ENCODE measurements at places on chromosomes 12 and 14.

DNA sequence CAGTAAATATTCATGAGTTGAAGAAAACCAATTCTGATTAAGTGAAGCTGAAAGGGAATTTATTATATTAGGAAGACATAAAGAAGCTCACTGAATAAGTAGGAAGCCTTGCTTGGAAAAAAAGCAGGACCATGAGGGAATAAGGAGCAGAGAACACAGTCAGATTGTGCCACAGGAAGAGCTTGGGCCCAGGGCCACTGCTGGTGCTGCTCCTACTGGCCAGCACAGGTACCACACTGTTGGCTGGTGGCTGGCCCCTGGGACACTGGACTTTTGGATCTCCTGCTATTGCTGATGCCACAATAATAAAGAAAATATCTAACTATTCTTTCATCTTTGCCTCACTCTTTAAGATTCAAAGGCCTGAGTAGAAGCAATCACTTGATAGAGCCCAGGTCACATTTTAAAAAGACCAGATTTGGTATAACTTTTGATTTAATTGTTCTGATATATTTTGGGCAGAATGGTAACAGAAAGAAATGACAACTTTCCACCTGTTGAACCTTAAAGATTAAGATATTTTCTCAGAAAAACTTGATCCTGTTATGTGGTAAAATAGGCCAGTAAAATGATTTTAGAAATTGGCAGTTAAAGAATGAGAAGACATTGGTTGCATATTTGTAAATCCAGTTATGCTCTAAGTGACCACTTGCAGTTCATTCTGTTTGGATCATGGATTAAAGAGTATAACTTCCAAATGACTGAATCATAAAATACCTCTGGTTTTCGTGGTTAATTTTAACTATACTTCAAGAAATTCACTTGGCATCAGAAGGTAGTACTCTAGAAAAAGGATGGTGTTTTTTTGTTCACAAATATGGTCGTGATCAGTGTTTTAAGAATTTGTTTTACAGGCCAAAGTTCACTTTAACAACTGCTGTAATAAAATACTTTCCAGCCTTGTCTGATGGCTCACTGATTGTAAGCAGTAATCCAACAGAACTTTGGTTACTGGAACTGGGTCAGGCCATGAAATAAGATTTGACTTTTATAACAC lies 68.3 kb downstream of the DERA start:
- DNase-seq = no peak

DNA sequence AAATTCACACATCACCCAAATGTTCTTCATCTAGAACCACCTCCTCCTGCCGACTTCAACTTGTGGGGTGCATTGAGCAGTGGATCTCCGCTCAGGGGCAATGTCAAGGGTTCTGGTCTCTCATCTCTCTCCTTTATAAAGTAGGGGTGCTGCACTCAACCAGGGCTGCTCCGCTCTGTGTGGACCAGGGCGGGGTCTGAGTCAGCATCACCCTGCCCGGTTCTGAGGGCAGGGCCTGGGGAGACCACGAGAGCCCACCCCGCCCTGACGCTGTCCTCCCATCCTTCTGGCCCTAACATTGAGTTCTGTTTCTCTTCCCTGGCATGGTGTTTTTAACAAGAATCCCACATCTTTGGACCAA lies 311.6 kb upstream of the DIO3 start:
- no peak for DNase-seq

GRCh38 chr12:46983959-46984841 lies 95.2 kb upstream of the PCED1B start:
- no peak for DNase-seq

DNA sequence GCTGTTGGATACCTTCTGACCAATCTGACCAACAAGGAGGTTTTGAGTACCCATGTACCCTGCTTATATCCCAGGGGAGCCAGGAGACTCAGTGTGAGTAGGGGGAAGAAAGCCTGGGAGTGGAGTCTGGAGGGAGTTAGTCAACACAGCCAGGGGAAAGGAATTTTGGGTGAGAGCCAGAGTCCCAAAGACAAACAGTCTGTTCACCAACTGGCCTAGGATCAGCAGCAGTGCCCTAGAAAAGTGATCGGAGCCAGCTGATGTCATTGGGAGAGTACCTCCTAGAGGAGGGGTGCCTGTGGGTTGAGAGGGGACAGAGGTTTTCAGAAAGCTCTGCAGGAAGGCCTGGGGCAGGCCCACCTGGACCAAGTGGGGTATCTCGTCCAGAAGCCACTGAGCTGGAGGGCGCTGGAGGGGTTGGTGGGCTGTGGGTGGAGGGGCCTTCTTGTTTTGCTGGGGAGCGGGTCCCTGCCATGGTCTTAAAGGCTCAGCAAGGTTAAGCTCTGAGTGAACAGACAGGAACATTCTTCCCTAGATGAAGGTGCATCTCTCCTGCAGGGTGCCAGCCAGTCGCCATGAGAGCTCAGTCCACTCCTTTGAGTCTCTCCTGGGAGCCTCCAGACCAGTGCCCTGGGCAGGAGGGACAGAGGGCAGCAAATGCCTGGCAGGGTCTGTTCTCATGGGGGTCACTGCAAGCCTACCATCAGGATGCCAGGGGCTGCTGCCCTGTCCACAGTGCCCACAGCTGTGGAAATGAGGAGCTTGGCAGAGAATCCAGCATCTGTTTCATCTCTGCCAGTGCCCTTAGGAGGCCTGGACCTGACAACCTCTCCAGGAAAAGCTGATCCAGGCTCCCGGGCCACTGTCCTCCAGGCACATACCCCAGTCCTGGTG lies 63.6 kb downstream of the CHGA start:
- no peak for DNase-seq

DNA sequence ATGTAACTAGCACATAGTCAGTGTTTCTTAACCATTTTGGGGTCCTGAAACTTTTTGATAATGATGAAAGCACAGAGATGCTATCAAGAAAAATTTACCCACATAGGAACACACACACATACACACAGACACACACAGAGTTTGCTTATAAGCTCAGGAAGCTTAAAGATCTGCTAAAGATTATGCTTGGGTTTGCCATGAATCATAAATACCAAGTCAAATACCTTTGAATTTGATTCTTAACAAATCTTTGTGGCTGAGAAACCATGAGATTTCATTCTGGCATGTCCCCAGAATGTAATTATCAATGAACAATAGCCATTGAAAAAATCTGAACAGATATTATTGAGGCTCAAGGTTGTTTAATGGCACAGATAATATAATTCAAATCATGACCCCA lies 89.2 kb downstream of the NTS start:
- no peak for DNase-seq

DNA sequence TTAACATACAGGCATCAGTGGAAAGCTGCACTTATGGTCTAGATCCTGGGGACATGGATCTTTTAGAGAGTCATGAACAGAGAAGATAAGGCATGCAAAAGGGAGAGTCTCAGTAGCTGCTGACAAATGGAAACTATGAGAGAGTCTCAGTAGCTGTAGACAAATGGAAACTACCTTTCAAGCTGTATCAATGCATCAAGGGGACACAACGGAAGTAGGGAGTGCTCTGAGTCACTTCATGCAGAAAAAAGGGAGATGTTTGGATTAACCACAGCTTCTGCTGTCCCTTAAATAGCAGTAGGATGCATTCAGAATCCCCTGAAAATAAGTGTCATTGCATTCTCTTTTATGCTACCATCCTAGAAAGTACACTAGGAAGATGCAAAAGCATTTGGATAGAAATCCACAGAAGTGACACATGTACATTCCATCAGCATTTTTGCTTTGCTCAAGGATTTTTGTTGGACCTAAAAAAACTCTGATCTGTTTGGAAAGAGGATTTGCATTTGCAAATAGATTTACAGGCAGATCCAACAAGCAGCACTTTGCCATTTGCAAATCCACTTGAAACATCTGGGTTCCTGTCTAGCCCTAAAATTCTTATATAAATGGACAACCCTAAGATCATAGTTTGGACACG lies 227.5 kb upstream of the LMO3 start:
- DNase-seq = no peak

DNA sequence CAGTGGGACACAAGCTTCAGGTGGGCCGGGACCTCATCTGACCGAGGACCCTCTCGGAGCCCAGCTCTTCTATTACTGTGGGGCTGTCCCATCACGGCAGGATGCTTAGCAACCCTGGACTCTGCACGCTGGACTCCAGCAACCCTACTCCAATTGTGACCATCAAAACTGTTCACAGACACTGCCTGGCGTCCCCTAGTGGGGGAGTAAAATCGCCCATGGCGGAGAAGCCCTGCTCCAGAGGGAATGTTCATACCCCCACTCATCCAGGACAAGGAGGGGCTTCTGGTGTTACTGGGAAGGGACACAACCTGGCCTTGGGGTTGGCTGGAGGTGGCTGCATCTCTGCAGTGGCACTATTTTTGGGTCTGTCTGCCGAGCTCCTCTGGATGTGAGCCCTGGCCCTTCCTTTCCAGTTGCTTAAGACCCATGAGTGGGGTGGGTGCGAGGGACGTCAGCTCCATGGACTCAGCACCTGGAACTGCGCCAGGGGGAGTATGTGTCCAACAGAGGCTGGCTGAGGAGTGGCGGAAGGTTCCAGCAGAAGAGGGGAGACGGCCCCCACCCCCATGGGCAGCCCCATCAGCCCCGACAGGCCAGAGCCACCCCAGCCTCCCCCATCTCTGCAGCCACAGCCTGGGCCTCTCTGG lies 103.8 kb downstream of the RFLNA start:
- no peak for DNase-seq

DNA sequence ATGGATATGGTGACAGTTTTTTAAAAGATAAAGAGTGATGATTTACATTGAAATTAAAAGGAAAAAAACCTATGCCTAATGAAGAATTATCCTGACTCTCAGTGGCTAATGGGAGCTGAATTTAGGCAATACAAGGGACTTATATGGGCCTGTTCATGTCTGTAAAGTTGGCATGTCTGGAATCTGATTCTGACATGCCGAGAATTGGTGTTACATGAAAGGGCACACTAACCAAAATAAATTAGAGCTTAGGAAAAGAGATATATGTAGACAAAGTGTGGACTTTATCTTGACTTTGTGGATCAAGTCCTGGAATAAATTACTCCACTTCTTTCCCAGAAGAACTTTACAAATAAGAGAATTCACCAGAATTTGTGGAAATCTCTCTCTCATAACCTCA lies 1.1 kb downstream of the TDG start:
- DNase-seq = no peak

DNA sequence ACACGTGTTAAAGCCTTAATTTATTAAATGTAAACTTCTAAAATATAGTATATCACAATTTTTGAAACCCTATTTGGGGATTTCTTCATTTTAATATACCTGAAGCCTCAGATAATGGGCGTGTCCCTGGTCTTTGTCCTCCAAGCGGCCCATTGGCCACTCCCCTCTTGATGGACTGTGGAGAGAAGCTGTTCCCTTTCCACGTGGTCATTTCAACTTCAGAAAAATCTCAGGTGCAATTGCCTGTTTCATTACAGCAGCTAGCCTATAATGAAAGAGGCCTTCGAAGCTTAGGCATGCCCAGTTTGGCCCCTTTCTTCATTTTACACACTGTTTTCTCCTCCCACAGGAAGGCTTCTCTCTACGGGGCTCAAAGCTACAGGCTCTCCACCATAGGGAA lies 131.4 kb upstream of the ARHGAP5 start:
- DNase-seq = no peak

DNA sequence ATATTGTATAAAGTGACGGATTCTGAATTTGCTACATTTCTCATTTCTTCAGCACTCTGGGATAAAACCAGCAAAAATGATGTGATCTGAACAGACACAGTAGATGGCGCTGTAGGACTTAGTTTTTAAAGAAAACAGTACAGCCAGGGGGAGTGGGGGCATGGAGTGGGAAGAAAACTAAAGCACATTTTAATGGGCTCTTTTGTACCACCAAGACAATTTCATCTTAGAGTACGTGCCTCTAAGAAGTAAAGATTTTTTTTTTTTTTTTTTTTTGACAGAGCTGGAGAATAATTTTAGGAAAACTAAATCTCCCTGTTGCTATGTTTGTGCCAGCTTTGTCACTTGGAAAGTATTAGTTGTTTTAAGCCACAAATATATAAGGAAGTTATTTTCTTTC lies 124.4 kb downstream of the RAD51B start:
- DNase-seq = no peak

DNA sequence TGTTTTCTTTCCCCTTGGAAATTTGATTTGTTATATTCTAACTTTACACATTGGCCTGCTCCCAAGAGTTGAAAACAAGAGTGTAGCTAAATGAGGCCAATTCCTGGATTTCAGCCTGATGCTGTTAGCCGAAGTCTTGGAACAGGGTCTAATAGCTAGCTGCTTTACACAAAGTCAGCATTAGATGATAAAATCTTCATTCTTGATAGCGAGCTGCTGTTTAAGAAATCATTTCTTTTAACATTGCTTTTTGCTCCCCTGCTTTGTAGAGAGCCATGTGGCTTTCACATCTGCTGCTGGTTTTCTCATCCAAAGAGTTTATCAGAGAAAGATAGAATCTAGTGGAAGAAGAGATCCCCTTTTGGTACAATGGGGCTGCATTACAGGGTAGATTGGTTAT lies 22.3 kb downstream of the FBXW8 start:
- no peak for DNase-seq

- DNase-seq = no peak
Observed at GRCh38 chr14:49218436-49219092, 367.6 kb downstream of the RPS29 start.

- no peak for DNase-seq
Observed at GRCh38 chr14:72742118-72742837, 151.6 kb downstream of the DPF3 start.

DNA sequence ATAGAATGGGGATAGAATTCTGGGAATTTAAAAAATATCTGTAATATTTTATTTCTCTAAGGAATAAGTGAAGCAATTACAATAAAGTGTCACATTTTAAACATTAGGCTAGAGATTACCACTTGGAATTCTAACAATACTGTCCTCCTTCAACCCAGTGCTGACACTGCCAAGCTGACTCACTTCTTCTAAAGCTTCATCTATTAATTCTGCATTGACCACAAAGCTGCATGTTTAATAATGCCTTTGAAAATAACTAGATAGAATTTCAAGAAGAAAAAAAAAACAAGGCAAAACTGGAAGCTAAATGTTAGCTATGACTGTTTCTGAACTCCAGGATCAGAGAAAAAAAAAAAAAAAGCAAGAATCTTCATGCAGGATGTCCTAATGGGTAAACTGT lies 970.7 kb upstream of the FBXO33 start:
- no peak for DNase-seq

DNA sequence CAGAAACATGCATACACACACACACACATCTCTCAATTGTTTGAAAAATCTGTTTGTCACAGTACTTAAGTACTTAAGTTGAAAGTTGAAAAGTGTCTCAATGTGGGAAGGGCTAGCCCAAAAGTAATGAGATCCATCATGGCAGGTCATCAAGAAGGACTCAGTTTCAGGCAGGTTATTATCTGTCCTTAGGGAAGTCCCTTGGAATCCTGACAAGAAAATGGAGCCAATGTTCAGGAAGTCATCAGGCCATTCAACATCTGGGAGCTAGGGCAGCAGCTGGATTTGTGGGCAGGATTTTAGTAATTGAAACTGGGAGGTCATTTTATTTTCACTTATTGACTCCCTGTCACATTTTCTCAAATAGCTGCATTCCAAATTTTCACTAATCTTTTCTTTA lies 56.0 kb downstream of the MSRB3 start:
- DNase-seq = no peak

DNA sequence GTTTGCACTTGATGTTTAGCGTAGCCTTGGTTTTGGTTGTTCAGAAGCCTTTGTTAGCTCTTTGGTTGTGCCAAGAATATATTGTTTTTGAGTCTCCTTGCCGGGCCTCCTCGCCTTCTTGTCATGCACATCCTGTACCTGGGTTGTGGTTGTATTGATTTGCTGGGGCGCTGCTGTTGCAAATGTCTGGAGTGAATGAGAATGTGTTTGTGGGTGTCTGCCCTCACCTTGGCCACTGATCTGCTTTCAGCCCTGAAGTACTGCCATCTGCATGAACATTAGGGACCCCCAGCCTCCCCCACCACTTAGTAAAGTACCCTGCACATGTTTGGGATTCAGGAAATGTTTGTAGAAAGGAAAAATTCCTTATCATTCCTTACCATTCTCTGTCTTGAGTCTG lies 16.5 kb downstream of the PRKCH start:
- DNase-seq = no peak

All from vagina (tissue), 2 donors.